ENCODE measurements at places on chromosomes 13 and 19. TPM values are rescaled to one million over a fixed set of nuclear protein-coding genes. Genes with fewer than 3 reads are reported as not detected.
A peak's percentile ranks its signal among the peaks of the same experiment; 100 is the strongest.

GRCh38 chr13:34028496-34029442 lies 210.8 kb downstream of the RFC3 start:
- no peak overlapping the region for H3K27ac ChIP-seq
- DNase-seq: no peak
- no peaks in the 10 kb centered on the region for H3K4me1 ChIP-seq
- no peaks in the 10 kb centered on the region for H3K27me3 ChIP-seq

DNA sequence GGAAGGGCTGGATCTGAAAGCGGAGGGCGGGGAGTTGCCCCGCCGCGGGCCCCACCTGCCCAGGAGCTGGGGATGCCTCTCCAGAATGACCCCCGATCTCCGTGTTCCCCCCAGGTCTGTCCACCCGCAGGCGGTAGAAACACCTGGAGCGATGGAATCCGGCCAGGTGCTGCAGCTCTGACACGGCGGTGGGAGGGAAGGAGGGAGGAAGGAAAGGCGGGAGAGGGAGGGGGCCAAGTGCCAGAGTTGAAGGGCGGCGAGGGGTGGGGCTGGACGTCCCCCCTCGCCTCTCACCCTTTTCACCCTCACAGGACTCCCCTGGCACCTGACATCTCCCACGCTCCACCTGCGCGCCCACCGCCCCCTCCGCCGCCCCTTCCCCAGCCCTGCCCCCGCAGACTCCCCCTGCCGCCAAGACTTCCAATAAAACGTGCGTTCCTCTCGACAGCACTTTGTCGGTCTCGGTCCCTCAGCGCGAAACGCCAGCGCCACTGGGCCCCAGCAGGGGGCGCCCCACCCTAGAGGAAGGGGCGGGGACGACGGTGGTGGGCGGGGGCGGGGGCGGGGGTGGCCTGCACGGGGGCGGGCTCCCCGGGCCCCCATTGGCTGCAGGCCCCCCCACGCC lies 337 bp upstream of the FXYD7 start:
- peak; percentile 84 for DNase-seq
- no peaks in the 10 kb centered on the region for H3K27me3 ChIP-seq
- H3K4me3 ChIP-seq: no peak overlapping the region

DNA sequence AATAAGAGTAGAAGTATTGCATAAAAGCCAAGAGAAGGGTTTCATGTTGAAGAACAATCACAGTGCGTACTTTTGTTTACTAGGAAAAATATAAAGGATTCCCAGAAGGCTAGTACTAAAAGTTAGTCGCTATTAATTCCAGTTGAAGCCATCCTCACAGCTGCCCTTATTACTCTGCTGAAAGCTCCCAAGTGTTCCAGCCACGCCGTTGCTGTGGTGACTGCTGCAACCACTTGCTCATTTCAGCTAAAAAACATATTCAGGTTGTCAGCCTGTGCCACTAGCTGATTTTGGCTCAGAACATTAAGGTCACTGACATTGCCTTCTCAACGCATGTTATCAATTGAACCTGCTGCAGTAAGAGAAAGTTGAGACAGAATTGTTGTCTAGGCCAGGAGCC lies 87.1 kb upstream of the FNDC3A start:
- no peaks in the 10 kb centered on the region for H3K36me3 ChIP-seq
- H3K27me3 ChIP-seq: no peaks in the 10 kb centered on the region
- no peak for DNase-seq
- H3K4me3 ChIP-seq: no peak overlapping the region

The TEAD2 gene
- polyA plus RNA-seq: 43.3 TPM

GRCh38 chr13:102504002-102504401 lies 92.8 kb upstream of the TPP2 start:
- H3K4me1 ChIP-seq: no peaks in the 10 kb centered on the region
- H3K4me3 ChIP-seq: no peak overlapping the region
- H3K27ac ChIP-seq: no peak overlapping the region
- H3K36me3 ChIP-seq: no peaks in the 10 kb centered on the region
- no peaks in the 10 kb centered on the region for H3K27me3 ChIP-seq

DNA sequence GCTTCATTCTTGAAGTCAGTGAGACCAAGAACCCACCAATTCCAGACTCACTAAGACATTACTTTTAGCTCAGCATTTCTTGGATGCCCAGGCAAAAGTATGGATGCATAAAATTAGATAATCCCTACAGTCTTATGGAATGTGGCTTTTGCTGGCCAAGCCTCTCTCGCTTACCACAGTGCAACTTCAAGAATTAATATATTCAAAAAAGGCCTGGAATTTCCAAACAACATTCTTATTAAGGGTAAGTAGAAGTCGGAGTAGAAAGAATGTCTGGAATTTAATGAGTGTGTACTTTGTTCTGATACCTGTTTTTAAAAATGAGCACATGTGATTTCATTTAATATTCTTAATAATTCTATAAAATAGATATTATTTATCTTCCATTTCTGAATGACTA lies 302.4 kb upstream of the TMTC4 start:
- H3K4me1 ChIP-seq: no peaks in the 10 kb centered on the region
- H3K27me3 ChIP-seq: no peaks in the 10 kb centered on the region
- H3K36me3 ChIP-seq: no peaks in the 10 kb centered on the region

GRCh38 chr13:78035500-78035899 lies 116.9 kb upstream of the EDNRB start:
- no peaks in the 10 kb centered on the region for H3K36me3 ChIP-seq
- H3K4me3 ChIP-seq: no peak overlapping the region
- H3K4me1 ChIP-seq: no peaks in the 10 kb centered on the region
- no peaks in the 10 kb centered on the region for H3K27me3 ChIP-seq
- H3K27ac ChIP-seq: no peak overlapping the region
